ENCODE measurements at places on chromosomes 6 and 20.

DNA sequence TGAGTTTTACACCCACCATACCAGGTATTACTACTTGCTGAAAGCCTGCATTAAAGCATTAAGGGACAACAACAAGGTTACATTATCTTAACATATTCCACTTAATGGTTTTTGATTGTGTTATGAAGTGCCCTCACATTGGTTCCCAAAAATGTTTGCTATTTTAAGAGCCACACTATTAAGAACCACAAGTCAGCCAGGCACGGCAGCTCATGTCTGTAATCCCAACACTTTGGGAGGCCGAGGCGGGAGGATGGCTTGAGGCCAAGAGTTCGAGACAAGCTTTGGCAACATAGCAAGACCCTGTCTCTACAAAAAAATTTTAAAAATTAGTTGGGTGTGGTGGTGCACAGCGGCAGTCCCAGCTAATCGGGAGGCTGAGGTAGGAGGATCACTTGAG is 28.2 kb downstream of the ATXN1 start:
- DNase-seq, result no peak

DNA sequence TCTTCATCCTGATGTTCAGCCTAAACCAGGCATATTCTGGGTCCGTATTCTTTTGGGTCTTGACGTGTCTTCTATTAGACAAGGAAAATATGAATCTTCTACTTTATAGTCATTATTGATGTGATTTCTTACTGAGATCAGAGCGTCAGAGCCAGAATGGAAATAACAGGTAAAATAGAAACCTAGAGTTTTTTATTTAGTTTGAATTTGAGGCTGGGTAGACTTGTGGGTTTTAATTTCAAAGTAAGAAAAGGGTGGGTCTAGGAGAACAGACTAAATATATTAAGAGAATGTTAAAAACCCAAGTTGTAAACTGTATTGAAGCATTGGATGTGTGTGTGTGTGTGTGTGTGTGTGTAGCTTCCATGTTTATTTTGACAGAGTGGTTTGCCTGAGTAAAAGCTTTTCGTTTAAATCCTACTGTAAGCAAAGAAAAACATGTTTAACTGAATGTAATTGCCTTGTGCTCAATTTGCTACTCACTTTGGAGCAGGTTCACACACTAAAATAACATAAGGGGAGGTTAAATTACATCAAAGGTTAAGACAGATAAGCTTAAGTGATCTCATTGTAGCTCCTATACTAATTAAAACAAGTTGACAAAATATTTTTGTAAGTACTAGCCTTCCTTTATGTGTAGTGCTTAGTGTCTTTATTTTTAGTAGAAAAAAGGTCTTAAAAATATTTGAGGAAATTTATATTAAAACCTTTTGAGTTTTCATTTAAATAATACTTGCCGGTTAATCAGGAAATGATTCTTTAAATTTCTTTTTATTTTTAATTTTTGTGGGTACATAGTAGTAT is 17.4 kb downstream of the HECA start:
- no peak for DNase-seq

- no peak for DNase-seq
These were observed 26.2 kb downstream of the ZNF217 start for GRCh38 chr20:53567379-53567917.

DNA sequence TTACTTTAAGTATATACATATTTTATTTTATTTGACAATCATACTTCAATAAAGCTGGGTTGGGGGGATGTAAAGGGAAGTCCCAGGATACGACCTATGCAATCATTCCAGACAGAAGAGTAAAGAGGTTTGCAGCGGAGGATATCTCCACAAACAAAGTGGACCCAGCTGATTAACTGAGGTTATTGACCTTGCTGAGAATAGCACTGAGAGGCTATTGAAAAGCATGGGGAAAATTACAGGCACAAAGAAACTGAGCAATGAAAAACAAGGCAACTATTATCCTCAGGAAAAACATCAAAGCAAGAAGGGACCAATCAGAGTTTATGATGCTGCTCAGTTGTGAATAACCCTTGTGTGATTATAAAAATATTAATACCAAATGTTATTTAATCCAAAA is 32.6 kb downstream of the SERPINB1 start:
- no peak for DNase-seq

- DNase-seq, result no peak
These were observed 253.0 kb downstream of the RFPL4B start for GRCh38 chr6:112600168-112600567.

GRCh38 chr20:22732751-22733150 is 148.4 kb upstream of the FOXA2 start:
- DNase-seq, result no peak

GRCh38 chr6:139883776-139884175 is 509.3 kb upstream of the CITED2 start:
- DNase-seq, result no peak

DNA sequence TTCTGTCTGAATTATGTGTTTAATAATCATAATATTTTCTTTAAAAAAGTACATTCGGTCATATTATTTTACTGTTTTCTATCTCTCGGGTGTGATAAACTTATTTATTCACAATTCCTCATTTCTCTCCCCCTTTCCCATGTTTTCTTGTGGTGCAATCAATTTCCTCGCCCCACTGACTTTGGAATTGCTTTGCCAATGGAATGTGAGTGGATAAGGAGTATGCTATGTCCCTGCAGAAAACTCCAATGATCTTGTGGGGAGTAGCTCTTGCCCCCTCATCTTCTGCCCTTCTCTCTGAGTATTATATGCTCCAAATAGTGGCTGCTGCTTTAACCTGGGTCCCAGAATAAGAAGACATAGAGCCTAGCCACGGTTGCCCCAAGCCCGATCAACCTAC is 64.1 kb downstream of the HMGN3 start:
- no peak for DNase-seq

DNA sequence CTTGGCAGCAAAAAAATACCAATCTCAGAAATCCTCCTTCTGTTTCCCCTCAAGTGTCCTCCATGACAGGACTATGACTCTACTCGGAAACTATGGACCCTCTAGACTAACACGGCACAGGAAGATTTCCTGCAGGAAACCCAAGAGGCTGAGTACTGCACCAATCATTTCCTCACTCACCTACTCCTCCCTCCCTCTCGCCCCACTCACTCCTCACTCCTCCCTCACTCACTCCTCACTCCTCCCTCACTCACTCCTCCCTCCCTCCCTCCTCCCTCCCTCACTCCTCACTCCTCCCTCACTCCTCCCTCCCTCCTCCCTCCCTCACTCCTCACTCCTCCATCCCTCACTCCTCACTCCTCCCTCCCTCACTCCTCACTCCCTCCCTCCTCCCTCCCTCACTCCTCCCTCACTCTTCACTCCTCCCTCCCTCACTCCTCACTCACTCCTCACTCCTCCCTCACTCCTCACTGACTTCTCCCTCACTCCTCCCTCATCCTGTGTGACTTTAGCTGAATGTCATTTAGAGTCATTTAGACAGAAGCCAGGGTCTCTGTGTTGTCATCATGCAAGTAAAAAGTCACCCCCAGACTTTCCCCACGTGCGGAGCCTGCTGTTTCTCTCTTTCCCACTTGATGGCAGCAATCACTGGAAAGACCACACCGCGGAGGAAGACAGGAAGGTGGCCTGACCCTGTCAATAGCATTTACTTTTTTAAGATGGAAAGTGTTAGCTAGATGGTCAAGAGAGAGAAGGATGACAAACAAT is 226.8 kb upstream of the PDE10A start:
- no peak for DNase-seq

DNA sequence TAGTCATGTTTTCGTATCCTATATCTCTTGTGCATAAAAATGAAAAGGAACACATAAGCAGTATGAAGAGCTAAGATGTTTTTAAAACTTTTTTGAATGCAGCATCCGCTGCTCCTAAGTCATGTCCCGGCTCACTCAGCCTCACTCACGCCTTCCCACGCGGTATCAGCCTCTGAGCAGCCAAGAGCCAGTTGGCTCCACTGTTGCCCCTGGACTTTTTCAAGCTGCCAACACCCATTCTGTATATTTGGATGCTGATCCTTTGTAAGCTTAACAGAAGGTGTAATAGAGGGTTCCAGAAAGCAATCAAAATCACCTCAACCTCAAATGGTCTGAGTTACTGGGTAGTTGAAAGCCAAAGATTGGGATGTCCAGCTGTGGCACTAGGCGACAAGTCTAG is 139.3 kb downstream of the TTLL2 start:
- DNase-seq, result no peak

GRCh38 chr6:100138346-100139022 is 144.5 kb upstream of the MCHR2 start:
- DNase-seq, result no peak

- no peak for DNase-seq
These were observed 10.6 kb upstream of the SUPT3H start for GRCh38 chr6:45388328-45388727.

DNA sequence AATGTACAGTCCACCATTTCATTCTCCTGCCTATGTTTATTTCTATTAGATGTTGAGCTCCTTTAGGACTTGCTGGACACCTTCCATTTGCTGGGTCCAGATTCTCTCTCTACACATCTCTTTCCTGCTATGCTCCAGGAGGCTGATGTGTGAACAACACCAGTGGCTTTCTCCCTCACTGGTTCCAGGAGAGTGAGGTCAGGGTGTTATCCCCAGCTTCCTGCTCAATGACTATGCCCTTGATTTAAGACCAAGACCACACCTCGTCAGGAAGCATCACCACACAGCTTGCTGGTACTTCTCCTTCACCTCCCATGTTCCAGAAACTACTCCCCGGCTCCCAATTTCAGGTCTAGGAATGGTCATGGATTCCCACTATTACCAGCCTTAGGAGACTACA is 31.3 kb upstream of the E2F3 start:
- DNase-seq, result no peak

- no peak for DNase-seq
These were observed 349.6 kb downstream of the PHF3 start for GRCh38 chr6:63985223-63985622.

All from stimulated activated CD8-positive, alpha-beta memory T cell treated with anti-CD3 and anti-CD28 coated beads, Interleukin-12 subunit alpha, Interleukin-12 subunit beta, amount 100 ng/mL, for 1 hour (primary cell).